ENCODE measurements at places on chromosomes 7 and 10.
A peak's percentile ranks its signal among the peaks of the same experiment; 100 is the strongest.

DNA sequence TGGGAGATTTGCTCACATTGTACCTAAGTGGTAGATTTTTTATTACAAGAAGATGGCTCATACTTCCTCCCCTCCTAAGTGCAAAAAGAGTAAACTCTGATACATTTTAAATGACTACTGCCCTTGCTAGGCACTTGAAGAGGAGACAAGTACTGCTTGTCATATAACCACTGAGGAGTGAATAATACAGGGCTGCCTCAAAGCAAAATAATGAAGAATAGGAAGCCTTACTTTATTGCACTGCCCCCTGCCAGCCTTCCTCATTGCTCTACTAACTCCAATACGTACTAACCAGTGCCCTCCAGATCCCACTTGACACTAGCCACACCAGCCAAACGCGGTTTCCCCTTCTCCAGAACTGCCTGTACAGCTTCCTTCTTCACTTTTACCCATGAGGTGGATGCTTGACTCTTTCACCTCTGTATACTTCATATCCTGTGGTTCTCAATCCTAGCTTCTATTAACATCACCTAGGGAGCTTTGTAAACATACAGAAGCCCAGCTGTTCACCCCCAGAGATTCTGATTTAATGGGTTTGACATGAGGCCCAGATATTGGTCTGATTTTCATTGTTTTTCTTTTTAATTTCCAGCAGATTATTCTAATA lies 11.7 kb upstream of the MTERF1 start:
- DNase-seq = no peak

DNA sequence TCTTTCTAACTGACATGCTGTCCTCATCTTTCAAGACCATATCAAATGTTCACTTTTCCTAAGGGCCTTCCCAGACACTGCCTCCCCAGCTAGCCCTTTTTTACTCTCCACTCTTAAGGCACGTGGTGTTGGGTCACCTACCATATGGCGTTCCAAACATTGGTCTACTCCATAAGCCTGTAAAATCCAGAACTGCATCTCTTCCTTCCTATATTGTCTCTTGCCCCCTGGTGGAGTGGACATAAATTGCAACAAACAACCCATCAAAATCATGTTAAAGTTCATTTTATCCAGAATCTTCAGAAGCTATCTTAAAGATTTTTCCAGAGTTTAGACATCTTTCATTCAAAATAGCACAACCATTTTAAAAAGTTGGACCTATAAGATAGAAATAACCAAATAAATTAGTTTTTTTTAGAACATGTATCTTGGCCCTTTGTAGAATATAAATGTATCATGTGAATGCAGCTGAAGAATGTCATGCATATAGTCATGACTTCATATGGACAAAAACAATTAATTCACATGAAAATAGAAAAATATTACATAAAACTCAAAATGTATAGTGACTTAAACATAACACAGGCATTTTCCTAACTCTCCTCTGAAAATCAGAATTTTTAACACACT lies 180.6 kb upstream of the CHRM2 start:
- peak; percentile 29 for DNase-seq

- peak; percentile 3 for DNase-seq
Measured at GRCh38 chr10:50291261-50291850, 40.0 kb upstream of the ASAH2 start.

GRCh38 chr10:68997211-68997610 lies 8.6 kb downstream of the KIFBP start:
- DNase-seq = no peak

- DNase-seq = no peak
Measured at GRCh38 chr7:47074702-47075153, 507.2 kb downstream of the TNS3 start.

DNA sequence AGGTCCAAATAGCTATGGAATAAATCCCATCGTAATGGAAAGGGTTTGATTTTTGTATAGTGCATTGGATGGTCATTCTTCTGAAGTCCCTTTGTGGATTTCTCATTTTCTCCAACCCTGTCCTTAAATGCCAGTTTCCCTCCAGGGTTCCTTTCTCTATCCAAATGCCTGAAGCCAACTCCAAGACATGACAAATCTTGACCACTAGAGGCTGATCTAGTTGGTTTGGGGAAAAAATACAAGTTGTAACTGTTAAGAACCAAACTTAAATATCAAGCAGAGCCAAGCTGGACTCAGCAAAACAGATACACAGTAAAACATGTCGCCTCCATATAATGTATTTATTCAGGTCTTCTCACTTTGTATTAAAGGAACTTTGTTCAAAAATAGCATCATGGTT lies 28.7 kb downstream of the FRMD4A start:
- DNase-seq = peak; percentile 12

DNA sequence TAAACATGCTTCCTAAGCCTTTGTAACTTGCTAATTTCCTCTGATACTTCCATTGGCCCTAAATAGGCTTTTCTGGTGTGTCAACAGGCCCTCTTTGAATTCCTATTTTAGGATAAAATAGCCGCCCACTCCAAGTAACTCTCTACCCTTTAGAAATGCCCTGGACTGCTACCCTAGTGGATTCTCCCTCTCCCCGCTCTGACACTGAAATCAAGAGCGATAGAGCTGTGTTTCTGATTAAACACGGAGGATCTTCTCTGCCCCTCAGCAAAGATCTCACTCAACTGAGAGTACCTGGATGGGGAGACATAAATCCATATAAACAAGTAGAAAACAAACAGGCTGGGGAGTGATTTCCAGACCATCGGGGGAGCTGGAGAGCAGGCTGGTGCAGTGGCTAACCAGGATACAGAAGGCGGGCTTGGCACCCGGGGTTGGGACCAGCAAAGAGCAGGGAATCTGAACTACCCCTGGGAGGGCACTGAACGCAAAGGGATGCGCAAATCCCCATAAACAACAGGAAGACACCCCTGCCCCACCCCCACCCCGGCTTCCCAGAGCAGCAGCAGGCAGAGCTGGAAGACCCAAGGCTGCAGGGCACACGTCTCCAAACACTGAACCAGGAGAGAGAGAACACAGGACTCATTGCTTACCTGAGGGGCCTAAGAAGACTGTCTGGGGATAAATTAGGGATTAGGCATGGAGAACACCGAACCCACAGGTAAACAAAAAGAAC lies 2.5 kb downstream of the ASB13 start:
- DNase-seq = no peak

GRCh38 chr7:90081621-90082020 lies 72.6 kb upstream of the STEAP1 start:
- no peak for DNase-seq

DNA sequence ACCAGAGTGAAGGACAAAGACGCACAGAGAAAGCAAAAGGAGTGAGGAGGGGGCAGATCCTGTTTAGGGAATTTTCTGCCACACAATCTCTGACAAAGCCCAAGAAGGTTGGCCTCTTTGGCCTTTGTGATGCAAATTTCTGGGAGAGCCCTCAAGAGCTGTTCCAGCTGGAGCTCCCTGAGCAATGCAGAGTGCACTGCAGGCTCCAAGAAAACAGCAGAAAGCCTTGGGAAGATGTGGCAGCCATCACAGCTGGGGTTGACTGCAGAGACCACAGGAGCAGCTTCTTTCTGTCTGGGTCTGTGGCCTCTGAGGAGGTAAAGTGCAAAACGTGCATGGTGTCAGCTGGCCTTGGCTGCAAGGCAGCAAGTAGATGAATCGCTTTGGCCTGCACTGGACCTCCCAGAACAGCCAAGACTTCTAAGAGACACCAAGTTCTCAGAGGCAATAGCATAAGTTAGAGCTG lies 200.2 kb downstream of the ELMO1 start:
- no peak for DNase-seq

DNA sequence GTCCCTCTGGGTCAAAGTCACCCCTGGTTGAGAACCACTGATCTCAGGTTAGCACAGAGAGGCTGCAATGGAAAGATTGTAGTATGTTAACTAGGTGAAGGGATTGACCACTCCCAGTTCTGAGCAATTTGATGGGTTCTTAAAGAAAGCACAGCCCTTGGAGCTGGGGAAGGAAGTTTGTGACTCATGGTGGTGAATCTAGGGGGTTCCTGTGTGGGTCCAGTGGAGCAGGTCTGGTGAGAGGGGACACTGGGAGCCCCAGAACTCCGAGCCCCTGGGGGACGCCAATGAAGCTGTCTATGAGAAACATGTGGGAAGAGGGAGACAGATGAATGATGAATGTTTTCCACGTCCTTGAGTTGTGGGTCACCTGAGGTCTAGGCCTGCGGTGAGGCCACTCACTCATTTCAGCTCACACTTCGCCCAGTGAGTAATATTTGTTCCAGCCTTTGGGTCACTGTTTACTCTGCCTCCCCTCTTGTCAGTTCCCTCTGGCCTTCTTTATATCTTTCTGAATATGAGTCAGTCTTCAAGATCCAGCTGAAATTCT lies 341.9 kb downstream of the LRMDA start:
- peak; percentile 66 for DNase-seq

DNA sequence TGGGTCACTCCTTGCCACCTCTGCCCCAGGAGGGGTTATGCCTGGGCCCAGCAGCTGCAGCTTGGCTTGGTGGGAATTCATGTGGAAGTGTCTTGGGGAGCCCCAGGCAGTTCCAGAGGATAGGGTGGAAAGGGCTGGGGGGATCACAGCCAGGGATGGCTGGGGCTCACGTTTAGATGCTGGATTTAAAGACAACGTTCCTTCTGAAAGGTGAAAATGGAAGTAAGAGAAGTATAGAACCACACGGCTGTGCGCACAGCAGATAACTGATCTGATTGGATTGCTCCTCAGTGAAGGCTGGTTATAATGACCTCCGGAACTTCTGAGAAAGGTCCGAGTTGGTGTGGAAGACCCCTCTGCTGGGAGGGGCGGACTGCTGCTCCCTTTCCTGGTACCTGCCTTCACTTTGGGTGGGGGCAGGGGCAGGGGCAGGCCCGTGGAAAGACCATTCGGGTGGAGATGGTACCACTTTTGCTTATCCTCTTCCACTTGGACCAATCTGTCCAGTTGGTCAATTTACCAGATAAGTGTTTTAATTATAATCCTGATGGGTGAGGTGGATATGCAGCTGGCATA lies 7.9 kb upstream of the MYL7 start:
- no peak for DNase-seq

GRCh38 chr7:43785420-43785819 lies 26.9 kb downstream of the BLVRA start:
- DNase-seq = peak; percentile 90

GRCh38 chr7:94440451-94441039 lies 45.9 kb downstream of the COL1A2 start:
- DNase-seq = peak; percentile 25

- no peak for DNase-seq
Measured at GRCh38 chr10:97762056-97762455, 9.7 kb downstream of the SFRP5 start.

GRCh38 chr10:101141616-101142532 lies 10.8 kb downstream of the TLX1 start:
- DNase-seq = peak; percentile 83

DNA sequence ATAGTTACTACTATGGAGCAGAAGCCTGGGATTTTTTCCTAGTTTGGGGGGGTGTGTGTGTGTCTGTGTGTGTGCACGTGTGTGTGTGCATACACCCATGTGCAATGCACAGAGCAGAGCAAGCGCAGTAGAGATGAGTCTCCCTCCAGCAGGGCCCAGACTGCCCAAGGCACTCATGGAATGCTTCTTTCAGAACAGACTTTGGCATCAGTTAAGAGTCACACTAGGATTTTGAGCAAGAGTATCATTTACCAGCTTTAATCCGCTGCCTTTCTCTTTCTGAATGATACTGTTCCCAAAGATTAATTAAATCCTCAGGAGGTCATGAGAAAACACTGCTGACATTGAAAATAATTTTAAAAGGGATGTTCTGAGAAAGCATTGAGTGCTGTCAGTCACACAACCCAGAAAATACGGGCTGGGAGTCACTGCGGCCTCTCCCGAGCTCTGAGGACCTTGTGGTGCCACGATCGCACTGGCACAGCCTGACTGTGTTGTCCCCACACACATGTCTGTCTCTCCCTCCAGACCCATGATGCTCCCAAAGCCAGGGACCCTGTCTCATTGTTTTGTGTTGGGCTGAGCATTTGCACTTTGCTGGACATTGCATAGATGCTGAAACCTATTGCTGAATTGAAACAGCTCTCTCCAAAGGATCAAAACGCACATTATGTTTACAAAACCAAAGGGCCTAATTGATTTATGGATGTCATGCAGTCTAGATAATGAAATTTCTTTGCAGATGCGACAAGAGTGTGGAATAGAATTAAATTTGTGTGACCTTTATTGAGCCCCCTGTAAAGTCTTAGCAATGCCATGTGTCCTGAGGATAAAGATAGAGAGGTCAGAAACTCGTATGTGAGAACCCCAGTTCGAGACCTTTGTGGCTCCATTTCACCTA lies 54.7 kb upstream of the FIGNL1 start:
- no peak for DNase-seq

- no peak for DNase-seq
Measured at GRCh38 chr10:69655124-69655867, 25.2 kb downstream of the FAM241B start.

GRCh38 chr7:98678215-98678614 lies 61.1 kb downstream of the NPTX2 start:
- no peak for DNase-seq

GRCh38 chr10:112092519-112092918 lies 91.0 kb downstream of the GPAM start:
- DNase-seq = no peak

- DNase-seq = peak; percentile 25
Measured at GRCh38 chr10:45376371-45376801, 2.4 kb downstream of the ALOX5 start.

DNA sequence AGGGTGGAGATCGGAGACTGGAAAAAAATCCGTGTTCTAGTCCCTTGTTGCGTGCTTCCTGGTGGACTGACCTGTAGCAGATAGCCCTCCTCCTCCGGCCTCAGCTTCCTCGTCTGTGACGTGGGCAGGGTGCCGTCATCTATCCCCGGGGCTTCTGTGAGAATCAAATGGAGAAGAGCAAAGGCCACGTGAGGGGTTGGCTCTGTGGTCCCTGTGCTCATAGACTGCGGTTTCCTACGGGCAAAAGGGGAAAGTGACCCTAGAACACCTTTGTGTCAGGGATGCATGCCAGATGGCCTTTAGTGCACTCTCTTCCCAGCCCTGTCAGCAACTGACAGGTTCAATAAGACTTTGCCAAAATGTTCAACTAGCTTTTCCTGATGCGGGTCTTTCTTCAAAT lies 33.7 kb downstream of the GRK5 start:
- DNase-seq = no peak

- DNase-seq = no peak
Measured at GRCh38 chr7:12729112-12729511, 41.7 kb downstream of the ARL4A start.

DNA sequence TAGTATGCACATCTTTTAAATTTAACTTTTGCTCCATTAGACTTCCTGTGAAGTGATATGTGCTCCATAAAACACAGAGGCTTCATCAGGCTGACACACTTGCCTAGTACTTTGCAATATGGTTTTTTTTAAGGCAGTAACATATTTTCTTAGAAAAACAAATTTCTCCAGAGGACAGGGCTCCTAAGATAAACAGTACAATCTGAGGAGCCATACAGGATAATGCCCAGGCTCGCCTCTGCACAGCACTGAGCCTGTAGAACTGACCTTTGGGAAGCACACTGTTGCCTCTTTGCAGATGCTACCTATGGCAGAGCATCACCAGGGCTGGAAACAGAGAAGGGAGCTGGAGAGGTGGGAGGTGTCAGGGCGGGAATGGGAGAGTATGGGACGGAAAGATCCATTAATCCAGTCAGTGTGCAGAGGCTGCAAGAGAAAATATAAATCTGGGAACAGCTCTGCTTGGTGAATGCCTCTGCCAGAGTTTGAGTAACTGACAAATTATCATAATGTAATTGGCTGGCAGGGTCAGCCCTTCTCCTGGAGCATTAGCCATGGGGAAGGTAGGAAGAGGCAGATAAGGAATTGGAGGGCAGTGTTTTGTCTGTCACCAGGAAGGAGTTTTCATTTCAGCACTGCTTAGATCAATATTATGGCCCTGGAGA lies 132.3 kb downstream of the CREB5 start:
- DNase-seq = no peak

- peak; percentile 86 for DNase-seq
Measured at GRCh38 chr10:35640474-35640873, 1.6 kb downstream of the FZD8 start.

Measured in kidney tubule cell (primary cell).